ENCODE measurements at places on chromosomes 13 and 19. TPM values are rescaled to one million over a fixed set of nuclear protein-coding genes. Genes with fewer than 3 reads are reported as not detected.
A peak's percentile ranks its signal among the peaks of the same experiment; 100 is the strongest.

- no peaks in the 10 kb centered on the region for H3K27me3 ChIP-seq
- H3K4me1 ChIP-seq: peaks cover 2% of the 10 kb centered on the region
- no peaks in the 10 kb centered on the region for H3K36me3 ChIP-seq
- H3K4me3 ChIP-seq: no peak overlapping the region
- DNase-seq: no peak
Observed at GRCh38 chr13:76878043-76878442, 8.2 kb downstream of the KCTD12 start.

The TUBA3C gene
- total RNA-seq: not detected

DNA sequence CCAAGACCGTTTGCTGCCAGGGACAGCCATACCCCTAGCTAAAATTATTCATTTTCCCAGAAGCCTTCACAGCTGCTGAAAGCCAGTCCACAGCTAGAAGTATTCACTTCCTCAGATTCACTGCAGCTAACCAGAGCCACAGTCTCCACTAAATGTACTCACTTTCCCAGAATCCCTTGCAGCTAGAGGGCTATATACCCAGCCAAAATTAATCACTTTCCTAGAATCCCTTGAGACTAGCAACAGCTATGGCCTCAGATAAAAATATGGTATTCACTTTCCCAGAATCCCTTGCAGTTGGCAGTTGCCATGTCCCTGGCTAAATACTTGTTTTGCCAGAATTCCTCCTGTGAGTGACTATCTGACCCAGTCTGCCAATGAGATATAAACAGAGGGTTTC is 13.8 kb upstream of the MEIS3 start:
- H3K36me3 ChIP-seq: no peaks in the 10 kb centered on the region
- H3K4me3 ChIP-seq: no peak overlapping the region
- no peak overlapping the region for H3K27ac ChIP-seq
- no peak for DNase-seq

The CACNG6 gene
- total RNA-seq: 21.5 TPM

- H3K27ac ChIP-seq: peak overlapping the region; percentile 63
- H3K27me3 ChIP-seq: no peaks in the 10 kb centered on the region
- H3K4me1 ChIP-seq: peaks cover 34% of the 10 kb centered on the region
Observed at GRCh38 chr13:32850316-32851052, 165.7 kb upstream of the KL start.

GRCh38 chr13:99959127-99959539 is 12.4 kb downstream of the ZIC5 start:
- no peaks in the 10 kb centered on the region for H3K36me3 ChIP-seq
- peaks cover 78% of the 10 kb centered on the region for H3K27me3 ChIP-seq
- no peak overlapping the region for H3K4me3 ChIP-seq
- peaks cover 32% of the 10 kb centered on the region for H3K4me1 ChIP-seq
- DNase-seq: no peak
- H3K27ac ChIP-seq: no peak overlapping the region

DNA sequence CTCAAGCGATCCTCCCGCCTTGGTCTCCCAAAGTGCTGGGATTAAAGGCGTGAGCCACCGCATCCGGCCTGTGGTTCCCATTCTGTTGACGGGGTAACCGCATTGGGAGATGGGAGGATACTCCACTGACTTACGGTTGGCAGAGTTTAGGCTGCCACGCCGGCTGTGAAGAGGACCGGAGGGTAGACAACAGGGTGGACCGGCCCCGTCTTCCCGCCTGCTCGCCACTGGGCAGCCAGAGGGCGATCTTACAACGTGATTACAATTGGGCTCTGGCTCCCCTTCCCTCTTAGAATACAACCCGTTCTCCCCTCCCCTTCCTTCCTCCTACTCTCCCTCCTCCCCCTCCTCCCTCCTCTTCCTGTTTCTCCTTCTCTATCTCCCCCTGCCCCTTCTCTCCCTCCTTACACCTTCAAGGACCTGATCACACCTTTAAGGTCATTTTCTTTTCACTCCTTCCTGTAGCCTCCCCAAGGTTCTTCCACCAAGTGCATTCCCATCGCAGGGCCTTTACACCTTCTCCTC is 957 bp upstream of the CCDC194 start:
- H3K36me3 ChIP-seq: no peaks in the 10 kb centered on the region
- DNase-seq: peak; percentile 77
- no peak overlapping the region for H3K27ac ChIP-seq

GRCh38 chr13:30567072-30567471 is 50.6 kb upstream of the USPL1 start:
- no peaks in the 10 kb centered on the region for H3K27me3 ChIP-seq
- DNase-seq: no peak
- H3K27ac ChIP-seq: no peak overlapping the region
- no peaks in the 10 kb centered on the region for H3K4me1 ChIP-seq

The FIZ1 gene
- 3.7 TPM for total RNA-seq

DNA sequence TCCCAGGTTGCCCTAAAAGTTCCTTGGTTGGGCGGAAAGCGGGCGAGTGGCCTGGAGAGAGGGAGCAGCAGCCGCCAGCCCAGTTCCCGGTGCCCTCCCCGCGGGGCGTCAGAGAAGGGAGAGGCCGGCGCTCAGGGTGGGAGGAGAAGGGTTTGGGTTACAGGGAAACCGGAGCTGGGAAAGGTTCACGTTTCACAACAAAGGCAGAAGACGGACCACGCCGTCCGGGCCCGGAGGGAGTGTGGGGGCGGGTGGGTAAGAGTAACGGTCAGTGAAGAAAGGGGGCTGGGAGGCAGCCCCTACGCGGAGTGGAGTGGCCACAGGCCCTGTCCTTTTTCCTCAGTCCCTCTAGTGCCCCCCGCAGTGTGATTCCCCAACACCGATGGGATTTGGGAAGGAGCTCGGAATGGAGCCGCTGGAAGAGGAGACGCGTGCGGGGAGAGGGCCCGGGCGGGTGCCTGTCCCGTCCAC is 1.6 kb downstream of the SIX5 start:
- H3K4me1 ChIP-seq: peaks cover 71% of the 10 kb centered on the region
- DNase-seq: peak; percentile 93
- peaks cover 2% of the 10 kb centered on the region for H3K27me3 ChIP-seq
- H3K36me3 ChIP-seq: peaks cover 28% of the 10 kb centered on the region

DNA sequence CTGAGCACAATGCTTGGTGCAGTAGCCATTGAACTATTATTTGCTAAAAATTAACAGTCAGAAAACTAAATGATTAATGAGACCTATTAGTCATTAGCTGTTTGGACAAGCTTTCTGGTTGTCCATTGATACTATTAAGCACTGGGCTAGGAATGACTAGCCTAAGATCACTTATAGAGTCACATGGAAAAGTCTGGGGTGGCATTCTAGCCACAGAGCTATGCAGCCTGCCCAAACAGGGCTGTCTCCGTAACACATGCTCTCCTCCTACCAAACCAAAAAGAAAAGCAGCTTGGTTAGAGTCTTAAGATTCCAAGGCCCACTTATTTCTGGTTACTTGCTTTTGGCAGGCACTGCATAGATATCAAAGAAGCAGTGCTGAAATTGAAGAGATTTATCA is 193.5 kb upstream of the NBEA start:
- H3K27ac ChIP-seq: no peak overlapping the region
- H3K4me3 ChIP-seq: no peak overlapping the region
- H3K4me1 ChIP-seq: peaks cover 4% of the 10 kb centered on the region
- H3K36me3 ChIP-seq: no peaks in the 10 kb centered on the region

DNA sequence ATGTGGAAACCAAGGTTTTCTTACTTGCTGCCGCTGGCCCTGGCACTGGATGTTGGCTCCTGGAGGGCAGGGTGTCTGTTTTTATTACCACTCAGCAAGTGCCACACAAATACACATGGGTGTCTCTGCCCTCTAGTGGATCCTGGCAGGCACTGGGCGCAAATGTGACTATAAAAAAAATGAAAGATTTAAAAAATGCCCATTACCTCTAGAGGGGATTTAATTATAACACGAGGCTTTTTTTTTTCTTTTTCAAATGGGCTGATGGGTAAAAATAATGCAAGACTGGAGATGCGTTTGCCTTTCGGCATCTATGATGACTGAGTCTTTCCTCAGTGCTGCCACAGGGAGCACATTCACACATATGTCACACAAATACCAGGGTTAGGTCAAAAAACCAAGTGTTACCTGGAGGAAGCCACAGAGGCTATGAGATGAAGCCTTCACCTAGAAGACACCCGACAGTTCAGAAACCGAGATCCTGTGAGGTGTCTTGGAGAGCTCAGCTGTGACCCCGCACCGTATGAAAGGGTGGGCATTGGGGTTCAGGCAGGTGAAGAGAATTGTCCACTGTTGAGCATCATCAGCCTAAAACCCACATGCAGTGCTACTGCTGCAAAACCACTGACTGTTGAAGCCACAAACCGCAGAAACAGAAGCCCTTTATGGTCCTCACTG is 25.7 kb downstream of the CHAMP1 start:
- H3K36me3 ChIP-seq: no peaks in the 10 kb centered on the region
- no peak overlapping the region for H3K27ac ChIP-seq
- DNase-seq: peak; percentile 32

Data from muscle of leg (tissue), 16 donors.